Stimulated activated naive CD8-positive, alpha-beta T cell treated with anti-CD3 and anti-CD28 coated beads, Interleukin-15, amount 100 ng/mL, for 72 hours (primary cell): ENCODE measurements at places on chromosomes 2 and 18.

- peak; percentile 65 for DNase-seq
Measured at GRCh38 chr2:219252900-219253752, at the start of gene TUBA4B. TUBA4B (plus strand) TSS chr2:219253243; CDS start chr2:219253408, 165 bp downstream.

DNA sequence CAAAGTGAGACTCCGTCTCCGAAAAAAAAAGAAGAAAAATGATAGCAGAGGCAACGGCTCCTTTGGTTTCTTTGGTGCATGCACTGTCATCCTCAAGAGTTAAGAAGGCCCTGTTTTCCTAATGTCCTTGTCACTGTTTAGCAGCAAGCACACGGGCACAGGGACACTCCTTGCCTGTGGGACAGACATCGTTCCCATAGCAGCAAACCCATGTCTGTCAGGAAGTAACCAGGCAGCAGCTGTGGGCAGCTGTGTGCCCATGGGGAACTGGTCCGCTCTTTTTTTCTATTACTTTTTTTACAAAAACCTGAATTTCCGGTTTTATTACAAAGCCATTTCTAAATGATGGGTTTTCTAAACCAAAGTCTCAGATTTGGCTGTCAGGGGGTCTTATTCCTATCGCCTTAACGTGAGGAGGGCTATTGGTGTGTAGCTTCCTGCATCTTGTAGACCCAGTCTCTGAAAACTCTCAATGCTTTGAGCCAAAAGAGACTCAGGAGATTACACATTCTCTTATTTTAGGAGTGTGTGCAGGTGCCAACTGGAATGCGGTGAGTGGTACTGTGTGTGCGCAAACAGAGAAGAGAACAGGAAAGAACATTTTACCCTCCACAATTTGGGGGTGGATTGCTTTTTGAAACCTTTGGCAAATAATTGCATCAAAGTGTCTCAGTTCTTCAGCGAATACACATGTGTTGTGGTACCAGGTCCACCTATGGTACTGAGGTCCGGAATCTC lies 109.6 kb downstream of the COLEC12 start:
- DNase-seq: no peak

DNA sequence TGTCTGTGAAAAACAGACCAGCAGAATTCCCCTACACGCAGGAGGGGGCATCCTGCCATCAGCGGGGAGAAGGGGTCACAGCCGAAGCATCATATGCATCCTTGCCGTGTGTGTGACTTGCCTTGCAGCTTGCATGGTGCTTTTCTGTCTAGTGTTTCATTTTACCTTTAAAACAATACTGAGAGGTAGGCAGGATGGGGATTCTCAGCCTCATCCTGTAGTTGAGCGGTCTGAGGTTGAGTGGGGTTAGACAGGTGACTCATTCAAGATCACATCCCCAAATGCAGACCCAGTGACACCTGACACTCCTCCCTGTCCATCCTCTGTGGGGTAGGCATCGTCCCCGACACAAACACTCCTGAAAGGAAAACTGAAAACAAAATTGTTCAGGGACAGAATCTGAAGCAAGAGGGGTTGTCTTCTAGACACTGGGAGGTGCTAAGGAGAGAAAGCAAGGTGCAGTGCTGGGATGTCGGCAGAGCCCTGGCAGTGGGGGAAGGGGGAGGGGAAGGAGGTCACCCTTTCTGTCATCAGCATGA lies 7.9 kb downstream of the ARL4C start:
- DNase-seq: peak; percentile 76

- no peak for DNase-seq
Measured at GRCh38 chr2:174678395-174678794, 80.8 kb upstream of the WIPF1 start.

DNA sequence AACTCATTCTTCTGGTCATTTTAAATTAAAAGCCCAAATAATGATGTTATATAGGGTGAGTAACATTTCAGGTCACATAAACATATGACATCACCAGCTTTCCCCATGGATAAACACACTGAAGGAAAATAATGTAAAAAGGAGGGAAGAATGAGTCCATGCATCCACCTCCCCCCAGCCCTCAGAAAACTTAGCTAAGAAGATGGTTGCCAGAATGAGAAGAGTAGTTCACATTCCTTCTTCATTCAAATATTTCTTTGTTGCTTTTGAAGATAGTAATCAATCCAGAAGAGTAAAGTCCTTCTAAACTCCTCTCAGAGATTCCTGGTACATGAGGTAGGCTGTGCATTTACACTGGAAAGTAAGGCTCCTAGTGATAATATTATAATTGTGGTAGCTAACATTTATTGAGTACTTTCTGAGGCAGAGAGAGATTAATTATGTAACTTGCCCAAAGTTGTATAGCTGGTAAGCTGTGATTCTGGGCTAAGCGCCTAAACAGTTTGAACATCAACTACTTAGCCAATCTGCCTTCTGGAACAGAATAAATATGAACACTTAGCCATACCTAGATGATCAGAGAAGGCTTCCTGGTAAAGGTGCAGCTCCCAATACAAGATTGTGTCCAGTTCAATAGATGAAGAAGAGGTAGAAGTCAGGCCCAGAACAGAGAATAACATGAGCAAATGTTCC lies 256.7 kb upstream of the FN1 start:
- no peak for DNase-seq

DNA sequence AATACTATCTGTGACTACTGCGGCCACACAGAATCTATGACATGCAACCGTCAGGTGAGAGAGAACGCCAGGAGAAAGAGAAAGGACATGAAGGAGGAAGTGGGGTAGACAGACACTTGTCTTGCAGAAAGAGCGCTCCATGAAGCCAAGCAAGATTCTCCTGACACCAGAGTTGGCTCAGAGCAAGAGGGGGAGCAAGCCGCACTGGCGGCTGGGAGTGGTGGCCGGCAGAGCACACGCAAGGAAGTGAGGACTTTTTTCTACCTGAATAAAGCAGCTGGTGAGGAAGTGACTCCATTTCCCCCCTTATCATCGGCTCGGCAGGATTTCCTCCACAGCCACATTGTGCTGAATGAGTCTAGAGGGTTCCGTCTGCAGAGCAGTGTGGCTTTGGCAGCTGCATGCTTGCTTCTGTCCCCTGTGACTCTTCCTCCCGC lies 181.6 kb downstream of the BCL2 start:
- no peak for DNase-seq

DNA sequence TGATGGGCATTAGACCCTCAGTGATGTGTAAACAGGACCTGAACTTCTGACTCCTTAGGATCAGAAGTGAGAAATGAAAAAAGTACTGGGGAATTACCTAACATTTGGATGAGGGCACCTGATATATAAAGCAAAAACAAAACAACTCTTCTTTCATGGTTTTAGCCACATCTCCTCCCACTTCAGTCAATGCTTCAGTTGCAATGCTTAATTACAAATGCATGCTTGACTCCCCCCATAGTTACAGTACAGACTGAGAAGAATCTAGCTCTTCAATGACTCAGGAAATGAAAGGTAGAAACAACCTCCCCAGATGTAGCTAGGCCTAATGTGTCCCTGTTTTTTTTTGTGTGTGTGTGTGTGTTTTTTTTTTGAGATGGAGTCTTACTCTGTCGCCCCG lies 276.8 kb upstream of the POU3F3 start:
- no peak for DNase-seq

DNA sequence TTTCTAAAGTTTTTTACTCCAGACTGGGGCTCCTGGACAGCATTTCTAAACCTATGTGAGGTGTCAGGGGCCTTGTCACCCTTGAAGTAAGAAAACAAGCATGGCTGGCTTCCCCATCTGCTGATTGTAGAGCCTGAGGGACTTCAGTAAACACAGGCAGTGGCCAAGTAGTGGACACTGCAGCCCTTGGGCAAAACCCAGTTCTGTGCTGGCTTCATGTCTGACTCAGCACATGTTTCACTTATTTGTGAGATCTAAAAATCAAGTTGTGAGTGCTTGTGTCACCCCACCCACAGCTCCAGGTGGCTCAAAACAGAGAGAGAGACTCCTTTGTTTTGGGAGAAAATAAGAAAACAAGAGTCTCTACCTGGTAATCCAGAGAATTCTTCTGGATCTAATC lies 660.3 kb upstream of the VRK2 start:
- DNase-seq: no peak

- DNase-seq: no peak
Measured at GRCh38 chr2:11118761-11119160, 36.5 kb upstream of the SLC66A3 start.
